T-helper 17 cell (primary cell): ENCODE measurements at places on chromosomes 12 and 14. TPM values are rescaled to one million over a fixed set of nuclear protein-coding genes. Genes with fewer than 3 reads are reported as not detected.

DNA sequence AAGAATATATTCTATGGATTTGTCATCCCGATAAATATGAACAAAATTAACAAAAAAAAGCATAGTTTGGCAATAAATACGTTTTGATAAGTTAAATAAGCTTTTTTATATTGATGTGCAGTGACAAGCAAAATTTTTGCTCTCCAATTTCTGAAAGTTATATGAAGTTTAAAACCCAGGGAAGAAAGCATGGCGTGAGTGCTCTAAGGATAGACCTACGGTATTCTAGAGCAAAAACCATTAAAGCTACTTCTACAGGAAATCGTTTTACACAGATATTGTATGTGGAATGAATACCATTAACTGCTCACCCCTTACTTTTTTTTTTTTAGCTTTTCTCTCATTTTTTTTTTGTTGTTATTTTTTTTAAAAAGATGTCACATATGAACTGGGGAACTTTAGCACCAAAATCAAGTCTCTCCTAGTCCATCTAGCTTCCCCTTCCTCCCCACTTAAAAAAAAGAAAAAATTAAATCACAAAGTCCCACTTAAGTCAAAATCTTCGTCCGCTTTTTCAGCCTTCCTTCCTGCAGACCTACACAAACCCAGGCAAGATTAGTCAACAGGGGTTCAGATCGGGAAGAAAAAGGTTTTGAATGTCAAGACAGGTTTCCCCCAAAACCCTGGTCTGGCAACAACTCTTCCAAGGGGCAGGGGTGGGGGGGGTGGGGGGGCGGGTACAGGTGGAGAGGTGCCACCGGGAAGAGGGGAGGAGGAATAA, 4.4 kb downstream of the ZFP36L1 start:
- peak overlapping the region; percentile 99 for H3K27ac ChIP-seq
- peak overlapping the region; percentile 96 for H3K4me3 ChIP-seq
- H3K36me3 ChIP-seq, result peaks cover 24% of the 10 kb centered on the region
- H3K27me3 ChIP-seq, result no peaks in the 10 kb centered on the region
- peaks cover 56% of the 10 kb centered on the region for H3K4me1 ChIP-seq

DNA sequence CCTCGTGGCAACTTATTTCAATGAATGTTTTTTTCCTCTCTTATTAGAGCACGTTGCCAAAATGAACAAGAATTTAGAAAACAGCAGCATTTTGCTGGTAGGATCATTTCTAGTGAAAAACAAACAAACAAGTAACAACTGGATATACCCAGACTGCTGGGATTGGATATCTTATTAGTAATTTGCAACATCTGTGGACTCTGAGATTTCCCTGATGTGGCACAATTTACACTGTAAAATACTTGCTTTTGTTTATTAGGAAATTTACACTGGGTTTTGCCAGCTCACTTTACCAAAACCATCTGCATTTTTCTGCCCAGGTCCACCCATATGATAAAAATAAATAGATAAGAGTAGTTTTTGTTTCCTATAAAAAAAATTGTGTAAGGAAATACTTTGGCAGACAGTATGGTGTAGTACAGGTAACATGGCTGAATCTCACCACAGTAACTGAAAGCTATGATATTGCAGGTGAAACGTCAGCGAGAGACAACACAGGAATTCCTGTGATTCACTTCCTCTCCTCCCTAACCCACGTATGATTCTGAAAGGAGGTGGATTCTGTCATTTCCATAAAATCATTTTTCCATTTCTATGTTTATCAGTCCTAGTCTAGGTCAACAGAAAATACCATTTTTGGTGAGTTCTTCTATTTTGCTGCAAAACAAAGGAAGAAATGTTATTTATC, 176.2 kb upstream of the NOVA1 start:
- no peak overlapping the region for H3K27ac ChIP-seq
- H3K4me1 ChIP-seq, result no peaks in the 10 kb centered on the region
- no peak for DNase-seq
- no peaks in the 10 kb centered on the region for H3K27me3 ChIP-seq
- H3K36me3 ChIP-seq, result no peaks in the 10 kb centered on the region

GRCh38 chr12:64665514-64665913, 55.2 kb downstream of the RASSF3 start:
- H3K36me3 ChIP-seq, result peaks cover 3% of the 10 kb centered on the region
- H3K27me3 ChIP-seq, result no peaks in the 10 kb centered on the region
- peaks cover 68% of the 10 kb centered on the region for H3K4me1 ChIP-seq
- peak overlapping the region; percentile 100 for H3K27ac ChIP-seq

GRCh38 chr14:38941488-38941887, 161.5 kb downstream of the SEC23A start:
- H3K4me3 ChIP-seq, result no peak overlapping the region
- H3K4me1 ChIP-seq, result no peaks in the 10 kb centered on the region
- peaks cover 4% of the 10 kb centered on the region for H3K27me3 ChIP-seq
- no peak overlapping the region for H3K27ac ChIP-seq
- no peaks in the 10 kb centered on the region for H3K36me3 ChIP-seq

DNA sequence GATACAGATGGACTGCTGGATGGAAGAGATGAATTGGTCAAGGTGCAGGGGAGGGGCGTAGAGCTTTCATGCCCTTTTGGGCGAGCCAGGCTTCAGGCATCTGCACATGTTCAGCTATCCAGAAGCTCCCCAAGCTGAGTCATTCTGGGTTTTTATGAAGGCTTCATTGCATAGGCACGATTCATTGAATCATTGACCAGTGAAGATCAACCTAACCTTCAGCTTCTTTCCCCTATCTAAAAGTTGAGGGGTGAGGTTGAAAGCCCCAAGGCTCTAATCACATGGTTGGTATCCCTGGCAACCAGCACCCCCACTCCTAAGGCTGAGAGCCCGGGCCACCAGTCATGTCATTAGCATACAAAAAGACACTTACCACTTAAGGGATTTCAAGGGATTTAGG, 36.3 kb downstream of the RPS29 start:
- H3K27ac ChIP-seq, result no peak overlapping the region
- peaks cover 2% of the 10 kb centered on the region for H3K4me1 ChIP-seq
- H3K36me3 ChIP-seq, result peaks cover under 1% of the 10 kb centered on the region

DNA sequence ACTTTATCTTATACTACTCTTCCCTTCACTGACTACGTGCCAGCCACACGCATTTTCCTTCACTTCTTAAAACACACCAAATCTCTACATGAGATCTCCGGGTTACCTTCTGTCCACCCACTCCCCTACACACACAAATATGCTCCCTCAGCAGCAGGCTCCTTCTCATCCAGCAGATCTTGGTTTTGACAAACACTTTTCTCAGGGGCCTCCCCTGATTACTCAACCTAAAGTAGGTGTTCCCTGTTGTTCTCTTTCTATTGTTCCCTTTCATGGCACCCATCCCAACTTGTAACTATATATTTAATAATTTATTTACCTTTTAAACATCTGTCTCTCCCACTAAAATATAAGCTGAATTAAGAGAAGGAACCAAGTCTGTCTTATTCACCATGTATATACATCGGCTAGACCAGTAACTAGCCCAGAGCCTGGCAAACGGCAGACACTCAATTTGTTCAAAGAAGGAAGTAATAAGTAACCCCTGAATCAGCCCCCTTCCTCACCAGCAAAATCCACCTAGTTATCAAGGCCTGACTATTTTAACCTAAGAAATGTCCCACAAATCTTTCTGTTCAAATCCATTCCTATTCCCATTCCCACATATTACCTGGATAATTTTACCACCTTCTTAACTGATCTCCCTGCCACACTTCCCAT, 2.7 kb downstream of the C2CD5 start:
- H3K36me3 ChIP-seq, result peaks cover 3% of the 10 kb centered on the region
- H3K4me1 ChIP-seq, result peaks cover 46% of the 10 kb centered on the region
- no peaks in the 10 kb centered on the region for H3K27me3 ChIP-seq
- DNase-seq, result no peak
- H3K4me3 ChIP-seq, result peak overlapping the region; percentile 93
- peak overlapping the region; percentile 89 for H3K27ac ChIP-seq

DNA sequence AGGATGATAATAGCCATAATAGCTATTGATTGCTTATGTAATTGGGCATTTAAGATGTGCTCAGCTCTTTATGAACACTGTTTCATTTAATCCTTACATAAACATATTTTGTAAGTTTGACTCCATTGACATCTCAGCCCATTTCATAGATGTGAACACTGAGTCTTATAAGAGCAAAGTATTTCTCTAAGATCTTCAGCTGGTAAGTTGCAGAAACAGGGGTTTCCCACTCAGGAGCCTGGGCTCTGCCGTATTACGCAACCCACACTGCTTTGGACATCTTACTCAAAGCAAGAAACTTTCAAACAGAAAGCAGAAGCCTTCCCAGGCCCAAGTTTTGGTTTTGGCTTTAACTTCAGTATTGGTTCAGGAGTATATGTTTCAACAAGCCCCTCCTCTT, 705.1 kb downstream of the MED13L start:
- no peak overlapping the region for H3K4me3 ChIP-seq
- H3K4me1 ChIP-seq, result no peaks in the 10 kb centered on the region
- no peaks in the 10 kb centered on the region for H3K36me3 ChIP-seq
- H3K27me3 ChIP-seq, result no peaks in the 10 kb centered on the region

- no peak overlapping the region for H3K27ac ChIP-seq
- H3K4me1 ChIP-seq, result no peaks in the 10 kb centered on the region
- no peak overlapping the region for H3K4me3 ChIP-seq
- DNase-seq, result no peak
- H3K27me3 ChIP-seq, result no peaks in the 10 kb centered on the region
- peaks cover under 1% of the 10 kb centered on the region for H3K36me3 ChIP-seq
Measured at GRCh38 chr14:80456209-80456608, 244.9 kb upstream of the DIO2 start.

Gene FGD6
- 1.2 TPM for total RNA-seq

Gene GPD1
- 0.77 TPM for total RNA-seq

Gene NEUROD4
- total RNA-seq, result not detected

Gene LMO3
- not detected for total RNA-seq

Gene TSPAN11
- not detected for total RNA-seq

Gene LALBA
- total RNA-seq, result not detected

Gene OR4K5
- total RNA-seq, result not detected

Gene ORAI1
- total RNA-seq, result 51.3 TPM

Gene TMTC3
- total RNA-seq, result 5.6 TPM
